Osteocyte (in vitro differentiated cells): ENCODE measurements at places on chromosomes 12 and 14. TPM values are rescaled to one million over a fixed set of nuclear protein-coding genes. Genes with fewer than 3 reads are reported as not detected.

DNA sequence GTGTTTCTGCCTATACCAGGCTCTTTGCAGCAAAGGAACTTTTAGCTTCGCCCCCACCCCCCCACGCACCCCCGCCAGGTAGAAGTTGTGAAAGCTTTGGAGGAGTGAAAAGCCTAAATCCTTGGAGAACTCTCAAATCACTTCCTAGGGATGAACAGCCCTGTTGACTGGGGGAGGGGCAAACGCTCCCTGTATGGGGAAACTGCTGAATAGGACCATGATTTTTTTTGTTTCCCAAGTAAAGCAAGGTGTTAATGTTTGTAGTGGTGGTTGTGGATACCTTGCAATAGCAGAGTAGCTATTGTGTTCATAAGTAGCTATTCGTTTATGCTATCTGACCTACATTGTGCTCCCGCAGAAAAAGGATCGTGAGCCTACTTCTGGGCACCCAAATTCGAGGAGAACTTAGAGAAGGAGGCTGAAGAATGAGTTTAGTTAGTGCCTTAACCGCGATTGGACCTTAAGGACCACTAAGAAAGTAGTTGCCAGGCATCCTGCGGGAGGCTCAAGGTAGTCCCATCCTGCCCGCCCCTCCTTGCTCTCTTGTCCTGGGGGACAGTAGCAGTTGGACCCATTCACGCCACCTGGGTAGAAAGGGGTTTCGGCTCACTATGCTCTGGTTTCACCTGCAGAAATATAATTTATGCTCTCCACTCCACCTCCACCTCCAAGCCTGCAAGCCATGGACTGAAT, 901 bp upstream of the NFKBIA start:
- no peak for DNase-seq

GRCh38 chr12:44078273-44078672, 242.4 kb downstream of the TMEM117 start:
- DNase-seq, result no peak

DNA sequence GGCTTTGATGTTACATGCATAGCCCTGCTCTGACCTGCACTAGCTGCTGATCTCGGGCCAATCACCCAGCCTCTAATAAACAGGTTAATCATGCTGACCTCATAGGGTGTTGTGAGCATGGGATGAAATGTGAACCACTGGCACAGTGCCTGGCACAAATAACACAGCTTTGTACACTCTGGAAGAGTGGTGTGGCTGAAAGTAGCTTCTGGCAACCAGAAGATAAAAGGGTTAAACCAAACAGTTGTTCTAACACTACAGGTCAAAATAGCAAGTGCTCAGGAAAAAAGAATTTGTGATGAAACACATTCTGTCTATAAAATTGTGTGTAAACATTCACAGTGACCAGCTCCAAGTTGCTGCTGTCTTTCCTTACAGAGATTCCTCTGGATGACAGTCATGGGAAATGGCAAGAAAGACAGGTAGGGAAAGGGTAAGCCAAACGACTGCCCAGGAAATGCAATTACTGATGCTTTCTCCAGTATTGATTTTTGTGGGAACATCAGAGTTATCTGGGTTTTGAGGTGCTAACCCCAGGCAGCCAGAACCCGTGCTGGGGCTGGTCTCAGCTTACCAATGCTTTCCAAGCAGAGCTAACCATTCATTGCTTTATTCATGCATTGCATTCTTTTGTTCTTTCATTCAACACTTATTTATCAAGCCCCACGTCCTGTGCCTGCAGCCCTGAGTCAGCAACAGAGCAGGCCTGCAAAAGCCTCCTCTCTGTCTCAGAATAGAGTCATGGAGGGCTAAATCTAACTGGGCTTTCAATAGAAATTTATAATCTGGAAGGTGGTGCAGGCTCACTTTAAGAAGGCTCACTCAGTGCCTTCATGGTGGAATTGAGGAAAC, 38.1 kb upstream of the CAPRIN2 start:
- no peak for DNase-seq

DNA sequence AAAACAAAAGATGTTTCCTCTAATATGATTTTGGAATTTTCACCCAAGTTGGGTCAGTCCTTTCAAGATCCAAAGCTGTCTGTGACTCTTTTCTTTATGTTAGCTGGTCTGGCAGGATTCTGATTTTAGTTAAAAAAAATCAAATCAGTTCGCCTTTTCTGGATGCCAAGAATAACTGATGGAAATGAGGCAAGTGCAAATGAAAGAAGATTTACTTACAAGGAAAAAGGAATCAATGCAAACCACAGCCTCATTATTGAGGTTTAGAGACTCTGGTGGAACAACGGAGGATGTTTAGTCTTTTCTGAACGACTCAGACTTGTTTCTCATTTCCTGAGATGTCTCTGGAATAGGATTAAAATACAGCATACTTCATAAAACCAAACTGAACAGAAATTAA, 117.0 kb upstream of the DYRK2 start:
- no peak for DNase-seq

DNA sequence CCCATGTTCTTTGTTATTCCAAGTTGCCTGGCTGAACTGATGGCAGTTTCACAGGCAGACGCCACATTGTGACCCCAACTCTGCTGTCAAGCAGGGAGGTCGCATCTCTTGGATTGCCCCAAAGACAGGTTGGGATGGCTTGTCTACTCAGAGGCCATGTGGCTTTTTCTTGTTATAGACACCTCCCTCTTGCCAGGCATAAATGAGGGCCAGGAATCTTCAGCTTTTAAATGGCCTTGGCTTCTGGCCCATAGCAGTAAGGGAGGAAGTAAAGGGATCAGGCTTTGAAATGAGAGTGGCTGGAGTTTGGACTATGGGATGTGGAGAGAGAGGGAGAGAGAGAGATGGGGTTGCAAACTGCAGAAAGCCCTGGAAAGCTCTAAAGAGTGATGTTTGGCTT, 215.0 kb downstream of the TBX5 start:
- no peak for DNase-seq

- no peak for DNase-seq
Measured at GRCh38 chr12:111672822-111673381, 12.9 kb downstream of the BRAP start.

TMEM121 gene
- total RNA-seq, result 3.3 and 3.6 TPM in 2 replicates

GRCh38 chr12:112989806-112990205, 11.5 kb downstream of the OAS2 start:
- no peak for DNase-seq

RNASE7 gene
- not detected in 2 replicates for total RNA-seq

GRCh38 chr12:14577344-14577743, 9.7 kb upstream of the PLBD1 start:
- no peak for DNase-seq

GRCh38 chr14:75440733-75441477, 13.1 kb downstream of the JDP2 start:
- DNase-seq, result no peak

- DNase-seq, result no peak
Measured at GRCh38 chr12:14663002-14663401, 33.4 kb downstream of the GUCY2C start.

- DNase-seq, result no peak
Measured at GRCh38 chr14:68408680-68409079, 384.2 kb downstream of the ZFP36L1 start.

CCDC92 gene
- 52.6 and 55.1 TPM in 2 replicates for total RNA-seq

GRCh38 chr12:76518699-76519098, 40.9 kb downstream of the OSBPL8 start:
- DNase-seq, result no peak

DNA sequence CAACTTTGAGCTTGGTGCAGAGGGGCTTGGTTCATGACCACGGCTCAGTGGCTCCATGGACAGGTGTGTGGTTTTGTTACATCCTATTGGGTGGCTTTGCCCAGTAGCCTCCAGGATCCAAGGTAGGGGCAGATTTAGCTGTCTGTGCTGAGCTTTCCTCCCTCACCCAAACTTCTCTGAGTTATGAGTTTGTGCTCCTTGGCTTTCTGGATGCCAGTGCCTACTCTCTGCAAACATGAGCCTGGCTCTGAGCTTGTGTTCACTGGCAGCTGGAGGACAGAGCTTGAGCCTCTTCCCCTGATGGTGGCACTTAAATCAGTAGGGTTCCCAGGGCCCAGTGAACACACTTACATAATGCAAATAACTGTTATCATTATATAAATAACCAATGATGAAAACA, 45.3 kb upstream of the HECTD1 start:
- no peak for DNase-seq

GRCh38 chr12:750366-751191, 1.8 kb upstream of the WNK1 start:
- no peak for DNase-seq

- no peak for DNase-seq
Measured at GRCh38 chr14:57189070-57189469, 79.6 kb downstream of the EXOC5 start.

DNA sequence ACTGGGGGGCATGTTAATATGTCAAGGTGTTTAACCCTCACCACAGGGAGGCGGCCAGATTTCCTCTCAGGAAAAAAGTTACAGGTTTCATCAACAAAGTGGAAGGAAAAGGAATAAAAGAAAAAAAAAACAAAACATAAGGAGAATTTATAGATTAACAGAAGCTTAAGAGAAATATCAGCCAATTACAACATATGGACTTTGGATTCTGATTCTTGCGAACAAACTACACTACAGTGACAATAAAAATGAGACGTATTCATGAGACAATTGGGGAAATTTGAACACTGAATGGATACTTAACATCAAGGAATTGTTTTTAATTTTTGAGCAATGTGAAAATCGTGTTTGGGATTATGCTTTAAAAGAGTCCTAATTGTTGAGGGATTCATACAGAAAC, 60.4 kb downstream of the CALM1 start:
- no peak for DNase-seq

MAP3K9 gene
- 1.3 and 1.4 TPM in 2 replicates for total RNA-seq

DNA sequence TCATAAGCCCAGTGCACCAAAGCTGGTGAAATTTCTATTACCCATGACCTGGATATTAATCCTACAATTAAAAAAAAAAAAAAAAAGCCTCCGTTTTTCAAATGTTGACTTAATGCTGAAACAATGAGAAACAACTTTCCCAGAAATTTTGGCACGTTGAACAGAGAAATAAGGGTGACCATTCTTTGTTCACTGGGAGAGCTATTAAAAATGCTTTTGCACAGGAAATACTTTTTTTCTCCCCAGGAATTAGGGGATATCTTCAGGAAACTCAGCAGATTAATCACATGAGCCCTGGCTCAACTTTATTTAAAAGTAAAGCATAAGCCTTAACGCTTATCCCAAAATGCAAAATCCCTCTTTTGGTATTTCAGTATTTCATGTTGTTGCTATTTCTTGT, 54.8 kb upstream of the FLRT2 start:
- DNase-seq, result no peak

- no peak for DNase-seq
Measured at GRCh38 chr12:76653342-76653741, 93.8 kb upstream of the OSBPL8 start.

- no peak for DNase-seq
Measured at GRCh38 chr12:128830505-128830893, 6.7 kb upstream of the SLC15A4 start.

DNA sequence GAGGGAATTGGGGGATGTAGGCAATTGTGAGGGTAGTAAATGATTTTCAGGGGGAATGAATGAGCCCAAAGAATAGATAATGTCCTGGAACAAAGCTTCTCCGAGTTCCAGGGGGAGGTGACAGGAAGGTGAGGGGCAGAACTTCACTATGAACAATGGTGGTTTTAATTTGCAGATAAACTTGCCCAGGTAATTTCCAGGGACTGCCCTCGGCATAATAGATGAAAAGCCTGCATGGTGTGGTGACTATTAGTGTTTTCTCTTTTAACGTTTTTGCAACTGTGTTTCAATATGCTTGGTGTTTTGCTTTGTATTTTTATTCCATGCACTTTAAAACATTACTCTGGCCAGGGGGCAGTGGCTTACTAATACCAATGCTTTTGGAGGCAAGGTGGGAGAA, 325.2 kb upstream of the RGS6 start:
- no peak for DNase-seq

GRCh38 chr12:12091977-12092663, 21.4 kb downstream of the BCL2L14 start:
- DNase-seq, result peak; percentile 82

DNA sequence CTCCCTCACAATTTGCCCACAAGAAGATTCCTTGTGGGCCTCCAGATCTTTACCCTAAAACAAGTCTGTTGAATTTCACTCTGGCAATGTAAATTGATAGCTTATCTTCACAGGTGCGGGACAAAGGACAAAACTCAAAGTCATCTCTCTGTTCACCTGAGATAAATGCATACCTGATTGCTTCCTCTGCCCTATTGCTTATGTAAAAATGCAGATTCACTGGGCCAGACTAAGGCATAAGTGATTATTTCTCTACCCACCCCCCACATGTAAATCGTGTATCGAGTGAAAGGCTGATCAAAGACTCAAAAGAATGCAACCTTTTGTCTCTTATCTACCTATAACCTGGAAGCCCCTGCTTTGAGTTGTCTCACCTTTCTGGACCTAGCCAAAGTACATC, 316.8 kb downstream of the SSPN start:
- DNase-seq, result no peak

DNA sequence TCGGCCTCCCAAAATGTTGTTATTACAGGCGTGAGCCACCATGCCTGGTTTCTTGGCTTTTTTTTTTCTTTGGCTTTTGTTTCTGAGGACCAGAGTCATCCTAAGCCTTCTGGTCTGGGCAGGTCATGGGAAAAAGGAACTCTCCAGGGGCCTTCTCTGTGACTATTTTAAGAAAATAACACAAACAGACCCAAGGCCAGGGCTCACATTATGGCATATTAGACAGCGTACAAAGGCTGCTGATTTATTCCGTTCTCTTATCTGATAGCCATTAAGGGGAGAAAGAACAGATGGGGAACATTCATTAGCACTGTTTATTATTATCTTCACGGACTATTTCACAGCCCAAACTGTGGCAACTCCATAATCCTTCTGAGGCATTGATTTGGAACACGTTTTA, 28.8 kb upstream of the MANSC4 start:
- DNase-seq, result no peak

DNA sequence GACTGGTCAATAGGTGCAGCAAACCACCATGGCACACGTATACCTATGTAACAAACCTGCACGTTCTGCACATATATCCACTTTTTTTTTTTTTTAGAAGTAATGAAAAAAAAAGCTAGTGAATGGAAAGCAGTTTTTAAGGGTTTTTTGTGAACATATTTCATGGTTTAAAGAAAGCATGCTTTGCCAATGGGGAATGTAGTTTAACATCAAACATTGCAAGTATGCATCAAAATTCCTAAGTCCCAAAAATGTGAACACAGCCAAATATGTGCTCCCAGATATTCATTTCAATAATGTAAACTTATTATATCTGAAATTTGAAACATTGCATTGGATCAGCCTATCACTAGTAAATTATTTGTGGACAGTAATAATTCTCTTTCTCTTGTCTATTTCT, 710.4 kb upstream of the FLRT2 start:
- no peak for DNase-seq

DNA sequence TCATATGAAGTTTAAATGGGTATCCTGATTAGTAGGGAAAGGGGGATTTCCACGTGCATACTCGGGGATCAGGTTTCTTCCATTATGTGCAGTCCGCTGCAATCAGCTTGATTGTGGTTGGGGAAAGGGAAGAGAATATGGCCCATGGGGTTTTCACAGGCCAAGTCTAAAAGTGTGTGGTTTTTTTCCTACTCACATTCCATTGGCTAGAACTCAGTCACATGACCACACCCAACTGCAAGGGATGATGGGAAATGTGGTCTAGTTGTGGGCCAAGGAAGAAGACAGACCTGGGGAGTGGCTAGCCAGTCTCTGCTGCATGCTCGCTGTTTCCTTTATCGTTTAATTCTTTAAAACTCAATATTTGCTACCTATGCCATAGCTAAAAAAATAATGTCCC, 105.1 kb downstream of the PRIMA1 start:
- no peak for DNase-seq

NFATC4 gene
- 197 and 223 TPM in 2 replicates for total RNA-seq
